ENCODE measurements at places on chromosomes 12 and 14.

- DNase-seq = no peak
Measured at GRCh38 chr14:82897469-82898308, 1364.0 kb upstream of the SEL1L start.

GRCh38 chr12:3243376-3244084 is 166.4 kb downstream of the TSPAN9 start:
- DNase-seq = no peak

GRCh38 chr14:96688629-96689028 is 108.6 kb upstream of the VRK1 start:
- no peak for DNase-seq

- DNase-seq = no peak
Measured at GRCh38 chr12:89893972-89894706, 185.5 kb upstream of the ATP2B1 start.

DNA sequence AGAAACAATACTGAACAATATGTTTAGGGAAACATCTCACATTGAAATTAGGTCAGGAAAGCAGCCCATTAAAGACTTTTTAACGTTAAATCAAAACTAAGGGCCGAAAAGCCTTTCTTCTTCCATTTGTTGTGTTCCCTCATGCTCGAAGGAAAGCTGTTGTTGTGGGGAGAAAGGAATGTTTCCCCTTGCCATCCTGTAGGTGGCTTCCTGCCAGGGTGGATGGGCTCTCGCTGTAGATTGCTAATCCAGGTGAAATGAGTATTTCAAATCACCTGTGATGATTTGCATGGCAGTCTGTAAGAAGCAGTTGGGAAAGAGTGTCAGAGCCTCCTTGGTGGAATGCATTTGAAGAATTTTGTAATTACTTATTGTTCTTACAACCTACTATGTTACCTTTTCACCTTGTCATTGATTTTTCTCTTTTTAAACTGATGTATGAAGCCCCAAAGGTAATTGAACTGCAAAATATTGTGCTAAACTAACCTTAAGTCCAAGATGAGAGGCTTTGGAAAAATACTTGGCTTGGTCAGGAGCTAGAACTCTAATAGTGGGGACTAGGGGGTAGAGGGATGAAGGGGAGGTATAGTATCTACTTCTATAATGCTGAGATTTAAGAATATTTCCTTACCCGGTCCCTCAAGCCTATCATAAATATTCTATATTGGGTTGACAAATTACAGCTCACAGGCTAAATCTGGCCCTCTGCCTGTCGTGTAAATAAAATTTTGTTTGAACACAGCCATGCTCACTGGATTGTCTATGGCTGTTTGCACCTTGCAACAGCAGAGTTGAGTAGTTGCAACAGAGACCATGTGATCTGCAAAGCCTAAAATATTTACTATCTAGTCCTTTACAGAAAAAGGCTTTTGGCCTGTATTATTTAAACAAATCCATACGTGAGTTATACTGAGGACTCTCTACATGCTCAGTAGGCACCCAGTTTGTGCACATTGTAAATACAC is 7.7 kb upstream of the DCP1B start:
- DNase-seq = no peak

DNA sequence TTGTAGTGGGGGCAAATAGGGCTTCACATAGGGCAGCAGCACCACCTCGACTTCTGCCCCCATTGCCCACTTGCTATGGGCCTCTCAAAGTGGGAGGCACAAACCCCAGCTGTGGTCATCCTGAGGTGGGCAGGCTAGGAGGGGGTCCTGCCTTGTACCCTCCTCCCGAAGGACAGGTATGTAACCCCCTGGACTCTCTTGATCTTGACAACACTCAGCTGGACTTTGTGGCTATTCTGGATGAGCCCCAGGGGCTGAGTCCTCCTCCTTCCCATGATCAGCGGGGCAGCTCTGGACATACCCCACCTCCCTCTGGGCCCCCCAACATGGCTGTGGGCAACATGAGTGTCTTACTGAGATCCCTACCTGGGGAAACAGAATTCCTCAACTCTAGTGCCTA is 8.0 kb downstream of the ARHGAP9 start:
- DNase-seq = no peak

DNA sequence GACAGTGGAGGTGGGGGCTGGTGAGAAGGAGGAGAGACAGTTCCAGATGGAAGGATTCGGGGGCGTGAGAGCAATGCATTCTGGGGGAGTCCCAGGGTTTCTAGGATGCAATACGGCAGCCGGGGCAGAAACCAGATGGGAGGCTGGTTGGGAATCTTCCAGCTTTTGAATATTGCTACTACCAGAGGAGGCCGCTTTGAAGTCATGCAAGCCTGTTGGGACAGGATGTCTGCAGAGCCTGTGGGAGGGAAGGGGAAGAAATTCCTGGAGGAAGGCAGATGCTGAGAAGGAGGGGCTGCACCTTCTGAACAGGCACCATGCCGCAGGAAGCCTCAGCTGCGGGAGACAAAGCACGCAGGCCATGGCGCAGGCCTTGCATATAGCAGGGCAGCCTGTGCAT is 105.4 kb downstream of the APAF1 start:
- DNase-seq = no peak

- DNase-seq = no peak
Measured at GRCh38 chr12:31011336-31011735, 62.3 kb upstream of the DDX11 start.

DNA sequence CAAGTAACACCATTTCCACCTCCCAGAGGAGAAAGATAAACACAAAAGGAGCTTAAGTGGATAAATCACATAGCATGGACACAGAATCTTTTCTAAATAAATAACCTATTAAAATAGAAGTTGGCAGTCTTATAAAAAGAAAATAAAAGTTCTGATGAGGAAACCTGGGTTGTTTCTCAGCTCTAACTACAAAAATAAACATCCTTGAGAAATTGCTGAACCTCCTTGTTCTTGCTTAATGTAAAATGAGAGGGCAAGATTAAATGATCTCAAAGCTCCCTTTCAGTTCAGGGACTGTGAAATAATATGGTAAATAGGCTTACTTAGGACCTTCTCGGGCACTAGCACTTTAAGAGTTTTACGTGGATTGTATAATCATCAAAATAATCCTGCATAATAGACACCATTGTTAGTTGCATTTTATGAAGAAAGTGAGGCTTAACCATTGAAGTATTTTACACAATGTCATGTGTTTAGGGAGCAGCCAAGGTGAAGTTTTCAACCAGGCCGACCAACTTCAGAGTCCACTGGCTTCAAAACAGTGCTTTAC is 214.0 kb upstream of the NOVA1 start:
- DNase-seq = no peak

GRCh38 chr12:31620311-31620710 is 29.4 kb upstream of the DENND5B start:
- no peak for DNase-seq

- DNase-seq = no peak
Measured at GRCh38 chr12:95573951-95574576, 22.8 kb upstream of the USP44 start.

DNA sequence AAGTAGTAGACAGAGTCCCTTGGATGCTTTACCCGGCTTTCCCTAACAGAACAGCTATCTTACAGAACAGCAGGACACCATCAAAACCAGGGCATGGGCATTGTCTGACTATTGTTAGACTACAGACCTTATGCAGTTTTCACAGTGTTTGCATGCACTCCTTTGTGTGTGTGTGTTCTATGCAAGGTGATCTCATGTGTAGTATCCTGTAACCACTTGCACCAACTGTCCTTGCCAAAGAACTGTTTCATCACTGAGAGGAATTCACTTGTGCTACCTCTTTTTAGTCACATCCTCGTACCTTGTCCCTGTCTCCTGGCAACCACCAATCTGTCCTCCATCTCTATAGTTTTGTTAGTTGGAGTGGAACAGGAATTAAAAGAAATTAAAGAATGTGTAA is 183.6 kb upstream of the PZP start:
- DNase-seq = no peak

- no peak for DNase-seq
Measured at GRCh38 chr14:53213761-53214160, 60.6 kb upstream of the DDHD1 start.

DNA sequence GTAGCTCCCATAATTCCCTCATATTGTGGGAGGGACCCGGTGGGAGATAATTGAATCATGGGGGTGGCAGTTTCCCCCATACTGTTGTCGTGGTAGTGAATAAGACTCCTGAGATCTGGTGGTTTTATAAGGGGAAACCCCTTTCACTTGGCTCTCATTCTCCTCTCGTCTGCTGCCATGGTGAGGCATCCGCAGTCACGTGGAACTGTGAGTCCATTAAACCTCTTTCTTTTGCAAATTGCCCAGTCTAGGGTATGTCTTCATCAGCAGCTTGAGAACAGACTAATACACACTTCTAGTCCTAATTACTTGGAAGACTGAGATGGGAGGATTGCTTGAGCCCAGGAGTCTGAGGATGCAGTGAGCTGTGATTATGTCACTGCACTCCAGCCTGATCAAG is 64.4 kb downstream of the TMX1 start:
- no peak for DNase-seq

- DNase-seq = no peak
Measured at GRCh38 chr14:80216818-80217217, 5.5 kb upstream of the DIO2 start.

DNA sequence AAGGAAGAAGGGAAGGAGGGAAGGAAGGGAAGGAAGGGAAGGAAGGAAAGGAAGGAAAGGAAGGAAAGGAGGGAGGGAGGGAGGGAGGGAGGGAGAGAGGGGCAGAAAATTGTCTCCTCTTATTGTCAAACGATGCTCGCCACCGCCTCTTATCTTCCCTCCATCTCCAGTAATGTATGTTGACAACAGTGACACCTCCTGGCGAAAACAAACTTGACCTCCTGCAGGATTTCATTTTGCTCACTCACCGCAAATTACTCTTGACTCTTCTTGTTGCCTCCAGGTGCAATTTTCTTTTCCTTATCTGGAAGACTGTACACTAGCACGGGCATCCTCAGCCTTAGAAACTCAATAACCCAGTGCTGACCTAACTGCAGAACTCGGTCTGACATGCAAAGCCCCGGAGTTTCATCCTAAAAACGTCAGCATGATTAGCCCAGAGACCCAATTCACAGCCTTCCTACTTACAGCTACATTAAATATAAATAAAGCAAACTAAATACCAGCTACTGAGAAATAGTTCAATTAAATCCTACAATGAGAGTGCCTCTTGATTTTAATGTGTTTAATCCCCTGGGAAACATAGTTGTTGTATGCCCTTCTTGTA is 512.4 kb upstream of the TMPO start:
- no peak for DNase-seq

- no peak for DNase-seq
Measured at GRCh38 chr14:103393676-103394626, 8.7 kb downstream of the MARK3 start.

DNA sequence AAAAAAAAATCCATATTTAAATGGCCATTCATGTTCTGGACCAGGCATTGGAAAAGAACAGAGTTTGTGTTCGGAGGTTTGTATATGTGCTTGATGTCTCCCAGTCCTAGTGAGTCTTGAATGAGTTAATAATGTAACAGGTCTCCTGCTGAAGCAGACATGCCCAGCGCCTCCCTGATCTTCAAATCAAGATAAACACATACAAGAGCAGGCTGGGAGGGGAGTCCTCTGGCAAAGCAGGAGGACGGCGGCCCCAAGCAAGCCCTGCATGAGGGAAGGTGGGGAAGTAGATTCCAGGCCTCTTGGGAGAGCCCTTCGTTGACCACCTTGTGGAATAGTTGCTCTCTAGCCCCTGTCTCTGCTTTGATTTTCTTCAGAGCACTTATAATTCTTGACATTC is 156.3 kb downstream of the ZFP36L1 start:
- no peak for DNase-seq

- no peak for DNase-seq
Measured at GRCh38 chr12:29996993-29997392, 213.3 kb upstream of the TMTC1 start.

GRCh38 chr14:44462381-44462780 is 44.7 kb downstream of the FSCB start:
- no peak for DNase-seq

DNA sequence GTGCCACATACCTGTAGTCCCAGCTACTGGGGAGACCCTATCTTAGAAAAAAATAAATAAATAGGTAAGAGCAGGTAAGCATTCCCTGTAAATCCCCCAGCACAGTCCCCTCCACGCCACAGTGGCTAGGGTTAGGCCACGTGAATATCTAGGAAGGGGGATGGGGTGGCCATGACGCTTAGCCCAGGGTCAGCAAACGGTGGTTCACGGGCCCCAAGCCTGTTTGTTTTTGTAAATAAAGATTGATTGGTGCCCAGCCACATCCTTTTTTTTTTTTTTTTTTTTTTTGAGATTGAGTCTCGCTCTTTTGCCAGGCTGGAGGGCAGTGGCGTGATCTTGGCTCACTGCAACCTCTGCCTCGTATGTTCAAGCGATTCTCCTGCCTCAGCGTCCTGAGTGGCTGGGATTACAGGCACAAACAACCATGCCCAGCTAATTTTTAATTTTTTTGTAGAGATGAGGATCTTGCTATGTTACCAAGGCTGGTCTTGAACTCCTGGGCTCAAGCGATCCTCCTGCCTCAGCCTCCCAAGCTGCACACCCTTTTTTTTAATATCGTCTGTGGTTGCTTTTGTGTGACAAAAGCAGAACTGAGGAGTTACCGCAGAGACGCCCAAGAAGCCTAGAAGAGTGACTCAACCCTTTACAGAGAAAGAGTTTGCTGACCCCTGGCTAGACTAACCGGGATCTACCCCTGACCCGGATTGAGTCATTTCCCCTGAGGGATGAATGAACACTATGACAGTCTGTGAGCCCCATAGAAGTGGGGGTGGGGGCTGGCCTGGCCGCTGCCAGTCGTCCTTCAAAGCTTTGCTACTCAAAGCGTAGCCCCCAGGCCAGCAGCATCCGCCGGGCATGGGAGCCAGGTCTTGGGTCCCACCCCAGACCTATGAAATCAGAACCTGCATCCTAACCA is 113.7 kb upstream of the NCOR2 start:
- no peak for DNase-seq

DNA sequence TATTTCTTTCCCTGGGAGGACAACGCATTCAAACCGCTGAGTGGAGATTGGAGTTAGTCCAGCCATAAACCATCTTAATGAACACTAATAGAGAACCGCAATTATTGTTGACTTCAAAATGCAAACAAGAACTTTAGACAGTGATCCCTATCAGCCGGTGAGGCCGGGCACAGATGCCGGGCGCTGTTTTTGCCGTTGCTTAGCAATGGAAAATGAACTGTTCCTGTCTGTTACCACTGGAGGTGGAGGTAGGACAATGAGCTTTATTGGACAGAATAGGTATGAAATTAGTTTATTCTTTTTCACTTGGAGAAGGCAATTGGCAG is 216.8 kb downstream of the TTC8 start:
- no peak for DNase-seq

DNA sequence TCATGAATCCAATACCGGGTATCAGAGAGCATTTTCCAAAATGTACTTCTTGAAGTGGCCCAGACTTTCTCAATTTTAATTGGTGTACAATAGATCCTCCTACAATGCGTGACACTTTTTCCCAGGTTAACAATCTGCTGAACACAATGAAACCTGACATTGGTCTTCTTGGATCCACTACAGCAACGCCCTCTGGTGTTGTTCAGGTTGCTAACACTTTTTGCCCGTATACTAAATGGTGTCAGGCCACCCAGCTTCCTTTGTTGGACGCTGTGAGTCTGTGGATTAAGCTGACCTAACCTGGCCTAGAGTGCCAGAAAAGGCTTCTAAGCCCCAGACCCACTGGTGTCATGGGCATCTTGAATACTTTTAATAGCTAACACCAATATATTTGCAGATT is 89.2 kb downstream of the KCNK10 start:
- DNase-seq = no peak

All from stimulated activated CD4-positive, alpha-beta T cell treated with anti-CD3 and anti-CD28 coated beads, TNF-alpha, amount 100 ng/mL, for 1 hour (primary cell).